ENCODE measurements at places on chromosomes 7 and 10.

- DNase-seq = no peak
Observed at GRCh38 chr10:21552638-21553037, 18.6 kb downstream of the MLLT10 start.

- no peak for DNase-seq
Observed at GRCh38 chr7:103889451-103889850, 100.0 kb downstream of the RELN start.

DNA sequence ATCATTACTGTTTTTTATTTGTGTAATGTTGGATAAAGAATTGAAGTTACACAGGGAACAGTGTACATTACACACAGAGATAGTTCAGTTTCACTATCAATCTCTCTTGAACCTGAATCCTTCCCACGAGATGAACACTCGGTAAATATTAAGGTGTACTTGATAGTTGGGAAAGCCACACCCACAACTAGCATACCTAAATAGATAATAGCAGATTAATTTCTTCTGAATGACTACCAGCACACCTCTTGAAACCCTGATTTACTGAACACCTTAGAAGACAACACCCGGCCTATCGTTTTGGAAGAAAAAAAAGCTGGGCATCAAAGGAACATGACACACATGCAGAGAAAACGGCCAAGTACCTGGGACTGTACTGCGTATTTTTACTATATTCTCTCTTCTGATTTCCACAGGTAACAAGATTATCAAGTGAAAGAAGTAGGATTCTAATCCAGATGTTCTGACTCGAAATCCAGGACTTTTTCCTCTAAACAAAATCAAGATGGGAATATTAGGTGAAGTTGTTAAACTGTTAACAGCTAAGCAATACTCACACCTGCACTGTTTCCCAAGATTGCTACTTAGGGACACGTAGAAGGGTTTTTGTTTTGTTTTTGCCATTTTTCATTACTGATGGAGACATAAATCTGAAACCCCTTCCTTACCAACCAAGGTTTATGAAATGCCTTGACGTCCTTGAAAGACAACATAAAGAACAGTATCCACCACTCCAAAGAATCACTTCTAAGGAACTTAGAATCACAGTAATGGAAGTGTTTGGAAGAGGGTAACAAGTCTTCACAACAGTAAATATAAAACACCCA, 1.0 kb downstream of the CCDC186 start:
- no peak for DNase-seq

DNA sequence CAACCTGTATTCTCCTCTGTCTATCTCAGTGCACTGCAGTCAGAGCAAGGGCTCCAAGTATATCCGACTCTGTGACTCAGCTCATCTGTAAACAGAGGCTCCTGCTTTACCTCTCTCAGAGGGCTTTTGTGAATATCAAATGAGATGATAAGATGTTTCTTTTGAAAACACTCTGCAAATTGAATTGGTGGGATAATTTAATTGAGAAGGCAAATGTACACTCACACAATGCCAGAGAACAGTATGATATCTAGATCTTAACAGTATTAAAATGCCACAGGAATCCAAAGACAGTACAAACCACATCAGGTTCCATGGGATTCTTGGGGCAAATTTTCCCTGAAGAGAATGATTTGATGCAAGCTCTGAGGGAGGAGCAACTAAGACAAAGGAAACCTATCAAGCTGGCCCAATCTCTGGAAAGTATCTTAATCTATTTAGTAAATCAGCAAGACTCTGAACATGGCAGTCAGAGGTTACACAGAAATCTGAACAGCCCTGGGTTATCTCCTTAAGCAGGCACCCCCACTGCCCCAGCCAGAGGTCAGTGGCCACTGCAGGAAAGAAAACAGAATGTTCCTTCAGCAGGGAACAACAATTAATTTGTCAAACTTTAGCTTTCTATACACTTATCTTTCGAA, 45.9 kb downstream of the DOCK4 start:
- no peak for DNase-seq

- DNase-seq = no peak
Observed at GRCh38 chr7:82204694-82205093, 238.9 kb downstream of the CACNA2D1 start.

GRCh38 chr7:104621321-104621720, 292.9 kb downstream of the LHFPL3 start:
- no peak for DNase-seq

DNA sequence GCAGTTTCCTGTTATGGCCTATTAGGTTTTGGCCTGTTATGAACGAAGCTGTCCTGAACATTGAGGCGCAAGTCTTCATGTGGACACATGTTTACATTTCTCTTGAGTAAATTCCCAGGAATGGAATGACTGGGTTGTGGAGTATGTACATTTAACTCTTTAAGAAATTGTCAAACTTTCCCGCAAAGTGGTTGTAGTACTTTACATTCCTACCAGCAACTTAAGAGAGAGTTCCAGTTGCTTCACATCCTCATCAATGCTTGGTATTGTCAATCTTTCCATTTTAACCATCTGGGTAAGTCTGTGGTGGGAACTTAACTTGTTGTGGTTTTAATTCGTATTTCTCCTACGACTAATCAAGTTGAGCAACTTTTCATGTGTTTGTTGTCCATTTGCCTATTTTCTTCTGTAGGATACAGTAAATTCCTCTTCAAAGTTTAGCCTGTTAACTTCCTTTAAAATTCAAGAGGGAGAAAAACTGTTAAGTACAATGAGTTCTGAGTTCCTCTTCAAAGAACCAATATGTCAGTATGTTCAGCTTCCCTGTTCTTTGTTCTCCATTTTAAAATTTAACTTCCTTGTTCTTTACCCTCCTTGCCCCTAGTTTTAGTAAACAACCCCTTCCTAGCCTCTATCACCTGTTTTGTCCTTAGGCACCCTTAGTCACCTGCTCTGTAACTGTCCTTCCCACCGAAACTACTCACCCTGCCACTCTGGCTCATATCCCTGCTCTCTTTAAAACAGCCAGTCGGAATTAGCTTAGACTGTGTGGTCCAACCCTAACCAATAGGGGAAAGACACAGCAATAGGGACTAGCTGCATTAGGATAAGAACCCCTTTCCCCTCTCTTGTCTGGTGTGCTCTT, 74.0 kb downstream of the FAM241B start:
- no peak for DNase-seq

DNA sequence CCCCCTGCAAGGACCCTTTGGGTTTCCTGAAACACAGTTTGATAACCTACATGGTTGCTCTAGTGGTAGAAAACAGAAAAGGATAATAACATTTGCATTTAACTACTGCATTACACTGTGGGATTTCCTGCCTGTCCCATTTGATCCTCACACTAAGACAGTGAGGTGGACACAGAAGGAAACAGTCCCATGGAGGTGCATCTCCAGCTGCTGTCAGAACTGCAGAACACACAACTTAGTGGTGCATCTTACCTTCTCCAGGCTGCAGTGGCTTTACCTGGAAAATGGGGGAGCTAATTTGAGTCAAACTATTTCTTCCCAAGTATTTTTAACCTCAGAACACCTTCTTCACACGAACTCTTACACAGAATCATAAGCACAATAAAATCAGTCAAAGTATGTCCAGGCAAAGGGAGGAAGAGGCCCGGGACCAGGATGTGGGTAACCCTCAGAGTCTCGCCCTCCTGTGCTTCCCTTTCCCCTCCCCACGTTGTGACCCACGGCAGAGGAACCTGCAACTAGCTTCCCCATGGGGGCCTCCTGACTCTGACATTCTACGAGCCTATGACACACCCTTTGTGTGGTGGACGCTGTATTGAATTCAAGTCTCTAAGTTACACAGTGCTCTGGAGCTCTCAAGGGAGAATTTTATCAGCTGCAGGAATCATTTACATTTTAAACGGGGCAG, 33.7 kb downstream of the SCRN1 start:
- no peak for DNase-seq

- DNase-seq = peak; percentile 67
Observed at GRCh38 chr7:103704701-103705100, 258.7 kb upstream of the SLC26A5 start.

DNA sequence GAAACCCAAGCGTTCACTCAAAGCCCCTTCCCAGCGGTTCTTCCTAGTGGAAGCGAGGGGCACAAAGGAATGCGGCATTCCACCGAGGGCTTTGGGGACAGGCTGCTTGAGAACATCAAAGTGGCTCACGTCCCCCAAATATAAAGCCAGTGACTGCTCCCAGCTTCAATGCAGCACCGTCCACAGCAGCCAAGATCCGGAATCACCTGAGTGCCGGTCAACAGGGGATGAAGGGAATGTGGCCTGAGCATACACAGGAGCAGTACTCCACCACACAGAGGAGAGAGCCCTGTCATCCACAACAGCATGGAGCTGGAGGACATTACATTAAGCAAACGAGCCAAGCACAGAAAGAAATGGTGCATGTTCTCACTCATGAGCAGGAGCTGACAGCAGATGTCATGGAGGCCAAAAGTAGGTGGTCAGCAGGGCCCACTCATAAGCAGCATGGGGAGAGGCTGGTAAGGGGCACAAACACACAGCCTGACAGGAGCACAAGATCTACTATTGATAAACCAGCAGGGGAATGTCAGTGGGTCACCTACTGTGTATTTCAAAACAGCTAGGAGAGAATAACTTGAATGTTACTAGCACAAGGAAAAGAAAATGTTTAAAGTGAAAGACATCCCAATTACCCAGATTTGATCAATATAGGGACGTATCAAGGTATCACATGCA, 79.5 kb downstream of the DIP2C start:
- DNase-seq = no peak

- DNase-seq = peak; percentile 44
Observed at GRCh38 chr7:519484-520390, at the start of gene PDGFA. Gene PDGFA (minus strand): TSS chr7:519846. CDS start chr7:519001, 845 bp downstream.

DNA sequence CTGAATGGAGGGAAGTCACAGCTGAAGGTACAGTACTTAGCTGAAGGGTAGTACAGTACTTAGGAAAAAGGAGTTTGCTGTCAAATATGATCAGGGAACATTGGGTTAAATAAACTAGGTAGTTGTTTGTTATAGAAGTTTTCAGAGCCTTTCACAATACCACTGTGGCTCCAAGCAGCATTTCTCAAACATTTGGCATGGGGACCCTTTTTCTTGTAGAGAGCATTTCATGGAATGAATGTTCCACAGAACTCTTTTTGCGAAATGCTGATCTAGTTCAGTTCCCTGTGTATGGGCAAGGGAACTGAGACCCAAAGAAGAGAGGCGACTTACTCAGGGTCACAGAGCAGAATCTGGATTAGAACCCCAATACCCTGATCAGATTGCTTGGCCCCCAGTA, 31.5 kb upstream of the DDX50 start:
- no peak for DNase-seq

DNA sequence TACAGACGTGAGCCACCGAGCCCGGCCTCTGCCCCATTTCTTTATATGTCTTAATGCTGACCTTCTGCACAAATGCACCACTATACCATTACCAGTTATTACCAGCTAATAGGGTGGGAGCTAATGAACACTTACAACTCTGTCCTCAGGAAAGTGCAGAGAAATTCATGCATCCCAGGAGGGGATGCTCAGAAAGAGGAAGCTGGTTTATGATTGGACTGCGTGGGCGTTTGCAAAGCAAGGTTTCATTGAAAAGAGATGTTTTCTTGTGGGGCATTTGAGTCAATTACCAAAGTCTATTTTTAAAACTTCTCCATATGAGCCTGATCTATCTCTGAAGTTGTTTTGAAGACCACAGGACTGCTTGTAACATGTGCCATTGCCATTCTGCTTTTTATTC, 417.7 kb upstream of the CELF2 start:
- no peak for DNase-seq

DNA sequence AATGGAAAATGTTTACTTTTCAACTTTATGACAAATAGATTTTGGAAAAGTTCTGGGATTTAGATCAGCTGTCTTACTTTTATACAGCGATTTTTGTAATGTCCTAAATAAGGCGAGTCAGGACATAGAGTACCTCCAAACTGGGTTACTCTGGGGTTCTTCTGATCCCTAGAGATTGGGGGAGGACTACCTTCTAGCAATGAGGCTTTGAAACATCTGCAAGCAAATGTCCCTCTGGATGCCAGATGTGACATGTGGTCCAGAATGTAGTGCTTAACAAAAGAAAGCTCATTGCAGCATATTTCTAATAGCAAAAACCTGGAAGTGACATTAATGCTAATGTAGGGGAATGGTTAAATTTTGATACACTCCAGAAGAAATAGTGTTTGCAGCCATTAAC, 36.1 kb downstream of the ABRAXAS2 start:
- DNase-seq = no peak

- no peak for DNase-seq
Observed at GRCh38 chr7:16850614-16851466, 30.9 kb downstream of the AGR3 start.

- peak; percentile 97 for DNase-seq
Observed at GRCh38 chr7:129774359-129774758, 162.8 kb downstream of the NRF1 start.

DNA sequence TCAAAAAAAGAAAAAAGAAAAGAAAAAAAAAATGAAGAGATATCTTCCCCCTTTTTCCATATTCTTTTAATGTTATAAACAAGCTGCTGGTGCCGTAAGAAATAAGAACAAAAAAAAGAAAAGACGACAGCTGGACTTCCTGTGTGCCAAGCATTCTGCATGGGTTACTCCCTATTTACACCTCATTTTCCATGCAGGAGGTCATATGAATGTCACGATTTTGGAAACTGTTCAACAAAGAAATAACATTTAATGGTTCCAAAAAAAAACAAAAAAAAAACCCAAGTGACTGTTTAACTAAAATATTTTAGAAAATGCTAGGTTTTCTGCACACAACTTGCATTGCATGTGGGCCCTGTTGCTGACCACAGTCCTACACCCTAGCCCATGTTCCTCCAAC, 159.3 kb downstream of the TNS3 start:
- DNase-seq = peak; percentile 5

DNA sequence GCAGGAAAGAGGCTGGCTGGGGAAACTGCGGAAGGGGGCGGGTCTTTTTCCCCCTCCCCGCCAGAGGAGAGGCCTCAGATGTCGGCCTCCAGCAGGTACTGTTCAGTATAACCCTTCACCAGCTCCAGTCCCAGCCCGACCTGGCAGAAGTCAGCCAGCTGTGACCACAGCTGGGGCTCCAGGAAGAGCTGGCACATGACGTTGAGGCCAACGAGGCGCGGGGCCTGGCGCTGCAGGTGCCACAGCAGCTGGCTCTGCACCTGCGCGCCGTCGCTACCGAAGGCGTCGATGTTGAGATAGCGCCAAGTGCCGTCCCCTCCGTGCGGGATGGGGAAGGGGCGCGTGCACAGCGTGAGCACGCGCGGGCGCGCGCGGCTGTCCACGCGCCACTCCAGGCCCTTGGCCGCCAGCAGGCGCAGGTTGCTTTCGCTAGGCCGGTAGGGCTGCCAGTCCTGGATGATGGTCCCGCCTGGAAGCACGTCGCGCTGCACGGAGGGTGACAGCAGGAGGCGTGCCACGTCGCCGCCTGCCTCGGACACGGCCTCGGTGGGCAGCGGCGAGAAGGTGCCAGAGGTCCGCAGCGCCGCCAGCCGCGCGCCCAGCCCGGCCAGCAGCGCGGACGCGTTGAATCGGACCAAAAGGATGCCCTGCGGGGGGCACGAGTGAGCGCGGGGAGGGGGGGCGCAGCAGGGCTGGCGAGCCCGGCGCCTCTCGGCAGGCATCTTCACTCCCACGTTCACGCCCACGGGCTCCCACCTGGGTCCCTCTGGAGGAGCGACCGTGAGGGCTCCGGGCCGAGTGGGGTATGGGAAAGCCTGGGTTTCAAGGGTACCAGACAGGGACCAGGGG, 6.9 kb upstream of the VGF start:
- no peak for DNase-seq

GRCh38 chr10:122113161-122113944, 124.4 kb downstream of the TACC2 start:
- DNase-seq = no peak

GRCh38 chr7:129990403-129991192, 37.8 kb upstream of the UBE2H start:
- no peak for DNase-seq
